Activated naive CD4-positive, alpha-beta T cell treated with anti-CD3 and anti-CD28 coated beads, Interleukin-2, amount 10 ng/mL, durations not matched to agents 5 hours and 36 hours (primary cell): ENCODE measurements at places on chromosomes 2 and 18. TPM values are rescaled to one million over a fixed set of nuclear protein-coding genes. Genes with fewer than 3 reads are reported as not detected.

The NEB gene
- 0.58 TPM for total RNA-seq

The FBLN7 gene
- total RNA-seq: 17.8 TPM

The RSAD2 gene
- 12.9 TPM for total RNA-seq

The ACMSD gene
- not detected for total RNA-seq

The HNRNPLL gene
- total RNA-seq: 44.0 TPM

The LIMS3 gene
- 1.6 TPM for total RNA-seq

The ARHGAP25 gene
- total RNA-seq: 83.1 TPM

The SCYGR5 gene
- not detected for total RNA-seq

The SLC5A7 gene
- total RNA-seq: not detected

The PKDCC gene
- total RNA-seq: not detected

The REG1A gene
- total RNA-seq: not detected

The APCDD1 gene
- not detected for total RNA-seq

The MARCHF4 gene
- total RNA-seq: not detected

The ALPG gene
- total RNA-seq: not detected
